ENCODE measurements at places on chromosomes 3 and 15.
A peak's percentile ranks its signal among the peaks of the same experiment; 100 is the strongest.

- no peak for DNase-seq
Measured at GRCh38 chr3:120448756-120449155, 2.0 kb downstream of the FSTL1 start.

DNA sequence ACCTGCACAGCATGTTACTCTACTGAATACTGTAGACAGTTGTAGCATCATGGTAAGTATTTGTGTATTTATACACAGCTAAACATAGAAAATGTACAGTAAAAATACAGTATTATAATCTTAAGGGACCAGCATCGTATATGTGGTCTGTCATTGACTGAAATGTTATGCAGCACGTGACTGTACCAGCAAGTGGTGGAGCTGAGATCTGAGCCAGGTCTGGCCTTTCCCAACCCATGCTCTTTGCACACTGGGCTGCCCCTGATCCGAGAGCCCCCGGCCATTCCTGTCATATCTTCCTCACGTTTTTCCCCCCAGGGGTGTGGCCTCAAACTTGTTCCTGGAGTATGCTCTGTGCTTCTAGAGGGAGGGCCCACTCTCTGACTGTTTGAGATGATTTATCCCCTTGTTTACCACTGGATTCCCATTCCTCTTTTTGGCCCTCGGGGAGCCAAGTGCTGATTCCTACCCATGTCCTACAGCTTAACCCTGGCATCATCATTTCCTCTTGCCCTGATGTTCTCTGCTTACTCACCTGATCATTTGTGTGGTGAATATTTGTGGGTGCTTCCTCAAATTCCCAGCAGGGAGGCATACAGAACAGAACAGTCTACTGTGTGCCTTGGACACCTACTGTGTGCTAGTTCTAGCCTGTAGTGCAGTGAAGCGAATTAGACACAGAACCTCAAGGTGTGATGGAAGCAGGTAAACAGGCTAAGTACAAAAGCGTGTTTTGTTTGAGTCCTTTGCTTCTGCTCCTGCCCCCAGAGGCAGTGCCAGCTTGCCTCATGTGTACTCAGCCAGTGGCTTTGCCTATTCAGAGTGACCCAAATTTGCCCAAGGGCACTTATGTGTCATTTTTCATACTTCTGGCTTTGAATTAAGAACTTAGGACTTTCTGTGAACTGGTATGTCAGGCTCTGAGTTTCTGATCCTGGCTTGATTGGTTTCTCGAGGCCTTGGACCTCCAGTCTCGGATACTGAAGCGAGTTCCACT is 21.0 kb downstream of the CSRNP1 start:
- DNase-seq, result no peak

- peak; percentile 29 for DNase-seq
Measured at GRCh38 chr15:40047415-40048210, 8.6 kb upstream of the SRP14 start.

DNA sequence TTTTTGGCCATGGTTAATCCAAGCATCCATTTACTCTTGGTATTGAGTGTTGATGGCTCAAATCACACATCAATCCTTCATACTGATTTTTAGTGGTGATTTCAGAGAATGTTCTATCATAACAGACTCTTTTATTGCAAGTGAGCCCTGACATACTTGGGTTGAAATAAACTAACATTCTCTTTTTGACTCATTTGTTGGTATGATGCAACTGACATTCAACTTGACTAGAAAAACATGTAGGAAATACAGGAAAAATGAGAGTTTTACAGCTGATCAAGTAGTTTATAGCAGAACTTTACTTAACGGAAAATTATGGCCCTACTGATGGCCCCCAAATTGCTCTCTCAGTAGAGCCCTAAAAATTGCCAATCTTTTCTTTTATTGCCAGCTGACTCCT is 173.9 kb upstream of the CD96 start:
- DNase-seq, result no peak

GRCh38 chr3:134300520-134300919 is 49.9 kb upstream of the RYK start:
- DNase-seq, result no peak

All from activated CD8-positive, alpha-beta memory T cell treated with anti-CD3 and anti-CD28 coated beads for 4 hours (primary cell).